ENCODE measurements at places on chromosomes 16 and 17. TPM values are rescaled to one million over a fixed set of nuclear protein-coding genes. Genes with fewer than 3 reads are reported as not detected.

DNA sequence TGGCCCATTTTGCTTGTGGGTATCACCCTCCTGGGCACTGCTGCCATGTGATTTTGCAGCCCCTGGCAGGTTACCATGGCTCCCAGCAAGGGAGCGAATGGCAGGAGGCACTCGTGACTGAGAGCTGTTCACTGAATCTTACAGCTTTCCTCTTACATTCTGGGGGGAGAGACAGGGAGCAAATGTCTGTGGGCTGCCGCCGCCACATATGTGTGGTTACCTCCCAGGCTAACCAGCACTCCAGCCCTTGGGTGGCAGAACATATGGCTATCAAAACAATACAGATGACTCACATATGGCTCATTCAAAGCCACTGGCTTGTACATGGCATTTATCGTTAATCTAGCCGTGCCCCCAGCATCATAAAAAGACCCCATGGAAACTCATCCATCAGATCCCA, 19.8 kb downstream of the GTF3C1 start:
- DNase-seq: no peak

- peak; percentile 13 for DNase-seq
These were observed 740 bp upstream of the JPT2 start for GRCh38 chr16:1677339-1677738.

GRCh38 chr16:69926241-69926640, 24.9 kb upstream of the CLEC18A start:
- no peak for DNase-seq

Gene ANKS4B
- polyA plus RNA-seq: not detected

- no peak for DNase-seq
These were observed 75.8 kb downstream of the WNT3 start for GRCh38 chr17:46742565-46743270.

GRCh38 chr17:63481488-63481870, 4.6 kb downstream of the ACE start:
- no peak for DNase-seq

DNA sequence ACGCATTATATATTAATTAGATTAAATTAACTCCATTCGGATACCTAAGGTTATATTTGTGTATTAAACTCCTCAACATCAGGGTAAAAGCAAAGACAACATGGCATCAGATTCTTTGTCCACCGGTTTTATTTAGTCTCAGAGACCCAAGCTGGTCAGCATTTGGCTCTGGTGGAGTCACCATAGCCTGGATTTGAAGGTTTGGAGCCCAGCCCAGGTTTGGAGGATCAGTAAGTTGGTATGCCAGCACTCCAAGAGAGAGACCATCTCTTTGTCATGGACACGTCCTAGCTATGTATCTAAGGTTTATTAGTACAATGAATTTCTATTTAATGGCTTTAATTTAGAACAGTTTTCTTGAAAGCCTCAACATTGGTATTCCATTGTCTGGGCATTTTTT, 328.4 kb upstream of the RBFOX1 start:
- no peak for DNase-seq

Gene SOX8
- 1.3 TPM for polyA plus RNA-seq

Gene ENPP7
- not detected for polyA plus RNA-seq

Gene COPZ2
- 0.84 TPM for polyA plus RNA-seq

Measured in naive thymus-derived CD8-positive, alpha-beta T cell (primary cell).